ENCODE measurements at places on chromosomes 6 and 20.

- no peak for DNase-seq
Observed at GRCh38 chr6:56684342-56685101, 41.8 kb upstream of the DST start.

GRCh38 chr20:39268981-39269461 lies 306.9 kb downstream of the DHX35 start:
- no peak for DNase-seq

GRCh38 chr6:135921188-135921587 lies 69.7 kb downstream of the PDE7B start:
- no peak for DNase-seq

DNA sequence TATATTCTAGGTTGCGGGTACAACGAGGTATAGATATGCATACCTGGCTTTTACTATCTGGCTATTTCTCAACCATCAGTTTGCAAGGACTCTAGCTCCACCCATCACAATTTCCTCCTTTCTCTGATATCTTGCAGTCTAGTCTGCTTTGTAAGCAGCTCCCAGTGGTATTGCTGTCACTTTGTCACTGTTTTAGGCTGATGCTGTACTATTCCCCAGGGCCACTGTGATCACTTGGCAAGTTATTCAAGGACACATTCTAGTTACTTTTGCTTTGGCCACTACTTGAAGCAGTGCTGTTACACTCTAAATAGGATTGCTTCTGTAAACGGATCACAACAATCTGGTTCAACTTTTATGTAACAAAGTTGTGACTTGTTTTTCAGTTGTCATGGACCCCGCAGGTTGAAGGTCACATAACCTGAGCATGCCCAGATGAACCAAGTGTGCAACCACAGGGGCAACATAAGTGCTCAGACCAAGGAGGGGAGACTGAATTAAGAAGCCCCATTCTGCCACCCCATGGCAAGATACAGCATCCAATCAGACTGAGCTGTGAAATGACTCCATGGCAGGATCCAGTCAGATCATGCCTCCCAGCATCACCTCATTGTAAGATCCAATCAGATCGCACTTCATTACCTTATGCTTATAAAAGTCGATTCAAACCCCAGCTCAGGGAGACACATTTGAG lies 588.4 kb upstream of the CITED2 start:
- DNase-seq = no peak

Data from stimulated activated CD4-positive, alpha-beta T cell treated with anti-CD3 and anti-CD28 coated beads, Interleukin-1b, Interleukin-23, amount 100 ng/mL, for 4 hours (primary cell).